ENCODE measurements at places on chromosomes 3 and 15.

GRCh38 chr3:8490079-8490552 is 11.5 kb upstream of the LMCD1 start:
- DNase-seq: no peak

GRCh38 chr15:83108266-83109219 is 1.1 kb downstream of the TM6SF1 start:
- no peak for DNase-seq

GRCh38 chr3:143239031-143239430 is 119.5 kb downstream of the CHST2 start:
- DNase-seq: no peak

GRCh38 chr15:70235347-70235746 is 137.6 kb upstream of the TLE3 start:
- DNase-seq: no peak

DNA sequence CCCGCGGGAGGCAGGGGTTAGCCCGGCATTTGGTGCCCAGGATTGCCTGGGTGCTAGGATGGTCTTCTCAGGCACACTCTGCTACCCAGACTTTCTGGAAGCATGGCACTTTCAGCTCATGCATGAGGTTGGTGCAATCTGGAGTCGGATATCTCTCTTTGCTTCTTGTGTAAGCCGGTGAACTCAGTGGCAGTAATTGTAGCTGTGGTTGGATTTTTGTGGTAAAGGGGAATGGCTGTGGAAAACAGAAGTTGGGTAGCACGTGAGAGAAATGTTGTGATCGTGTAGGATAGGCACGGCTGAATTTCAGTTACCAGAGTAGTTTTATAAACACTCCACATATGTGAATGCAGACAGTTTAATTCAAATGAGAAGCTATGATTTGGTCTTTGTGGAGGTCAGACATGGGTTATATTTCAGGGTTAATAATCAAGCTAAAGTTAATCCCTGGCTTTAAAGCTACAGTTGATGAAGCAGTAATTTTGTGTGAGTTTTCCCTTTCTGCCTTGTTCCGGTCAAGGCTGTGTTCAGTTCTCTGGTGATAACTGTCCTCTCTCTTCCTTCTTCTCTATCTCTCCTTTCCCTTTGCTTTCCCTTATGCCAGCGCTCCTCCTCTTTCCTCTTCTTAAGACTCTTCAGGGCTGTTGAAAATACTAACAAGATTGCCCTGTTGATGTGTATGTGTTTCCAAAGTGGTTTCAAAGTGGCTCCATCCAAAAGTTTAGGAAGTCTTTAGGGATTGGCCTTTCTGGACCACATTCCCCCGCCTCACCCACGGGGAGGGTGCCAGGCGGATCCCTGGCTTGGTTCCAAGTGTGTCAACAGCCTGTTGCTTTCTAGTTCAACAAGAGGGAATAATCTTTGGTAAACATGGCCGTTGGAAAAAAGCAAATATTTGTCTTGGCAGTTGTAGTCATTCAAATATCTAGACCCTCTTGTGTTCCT is 404.6 kb upstream of the C2CD4B start:
- peak; percentile 80 for DNase-seq

GRCh38 chr3:173789530-173790162 is 392.1 kb downstream of the NLGN1 start:
- no peak for DNase-seq

DNA sequence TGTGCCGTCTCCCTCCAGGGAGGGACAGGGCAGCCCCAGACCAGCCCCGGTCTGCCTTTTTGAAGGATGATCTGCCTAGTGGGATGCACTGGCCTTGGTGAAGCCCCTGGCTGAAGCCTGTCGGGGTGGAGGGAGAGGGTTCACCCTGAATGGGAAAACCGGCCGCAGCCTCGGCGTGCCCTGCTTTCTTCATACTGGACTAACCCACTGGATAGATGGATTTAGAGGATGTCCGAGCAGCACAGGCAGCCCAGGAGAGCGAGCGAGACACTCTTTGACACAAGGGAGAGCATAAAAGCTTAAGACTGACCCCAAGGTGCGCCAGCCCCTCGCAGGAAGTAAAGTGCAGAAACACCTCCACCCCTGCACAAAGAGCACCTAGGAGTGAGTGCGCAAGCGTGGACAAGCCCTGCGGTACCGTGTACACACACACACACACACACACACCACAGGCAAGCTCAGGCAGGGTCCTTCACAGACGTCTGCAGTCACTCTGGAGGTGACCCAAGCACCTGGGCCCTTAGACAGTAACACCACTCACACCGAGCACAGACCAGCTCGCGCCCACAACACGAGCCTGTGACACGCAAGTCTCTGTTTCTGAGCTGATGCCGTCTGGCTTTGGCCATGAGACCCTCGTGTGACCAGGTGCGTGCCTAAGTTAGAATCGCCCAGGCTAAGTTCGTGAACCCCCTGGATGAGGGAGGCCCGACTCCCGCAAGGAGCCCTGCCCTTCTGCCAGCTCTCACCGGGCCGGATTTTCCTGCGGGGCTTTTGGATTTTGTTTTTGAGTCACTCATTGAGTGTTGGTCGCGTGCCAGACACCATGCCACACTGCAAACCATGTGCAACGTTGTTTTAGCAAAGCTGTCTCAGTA is 11.3 kb downstream of the SEMA4B start:
- no peak for DNase-seq

DNA sequence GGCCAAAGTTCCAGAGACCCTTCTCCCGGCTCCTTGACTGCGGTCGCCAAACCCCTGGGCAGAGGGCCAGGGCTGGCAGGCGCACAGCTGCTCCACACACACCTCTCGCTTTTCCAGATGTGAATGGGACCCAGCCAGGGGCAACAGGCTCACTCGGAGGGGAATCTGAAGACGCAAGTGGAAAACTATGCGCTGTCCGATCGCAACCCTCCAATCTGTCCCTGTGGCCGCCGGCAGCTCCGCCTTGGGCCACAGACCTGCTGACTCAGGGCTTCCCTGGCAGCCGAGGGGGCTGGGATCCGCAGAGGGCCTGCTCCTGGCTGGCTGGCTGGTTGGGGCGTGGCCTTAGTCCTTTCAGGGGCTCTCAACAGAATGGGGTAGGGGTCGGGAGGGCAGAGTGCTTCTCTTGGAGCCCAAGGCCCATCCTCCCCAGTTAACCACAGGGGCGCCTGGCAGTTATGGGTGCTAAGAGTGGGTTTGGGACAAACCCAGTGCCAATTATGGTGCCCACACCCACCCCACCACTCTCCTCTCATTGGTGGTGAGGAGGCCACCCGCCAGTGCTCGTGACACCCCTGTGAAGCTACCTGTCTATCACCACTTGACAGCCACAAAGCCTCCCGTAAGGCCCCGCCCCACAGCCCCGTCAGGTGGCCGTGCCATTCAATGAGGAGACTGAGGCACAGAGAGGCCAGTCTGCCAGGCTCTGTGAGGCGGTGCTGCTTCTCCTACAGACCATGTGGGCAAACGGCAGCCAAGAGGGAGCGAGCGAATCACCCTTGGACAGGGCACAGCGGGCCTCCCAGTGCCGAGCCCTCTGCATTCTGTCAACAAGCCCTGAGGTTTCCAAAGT is 53.8 kb downstream of the IQSEC1 start:
- no peak for DNase-seq

DNA sequence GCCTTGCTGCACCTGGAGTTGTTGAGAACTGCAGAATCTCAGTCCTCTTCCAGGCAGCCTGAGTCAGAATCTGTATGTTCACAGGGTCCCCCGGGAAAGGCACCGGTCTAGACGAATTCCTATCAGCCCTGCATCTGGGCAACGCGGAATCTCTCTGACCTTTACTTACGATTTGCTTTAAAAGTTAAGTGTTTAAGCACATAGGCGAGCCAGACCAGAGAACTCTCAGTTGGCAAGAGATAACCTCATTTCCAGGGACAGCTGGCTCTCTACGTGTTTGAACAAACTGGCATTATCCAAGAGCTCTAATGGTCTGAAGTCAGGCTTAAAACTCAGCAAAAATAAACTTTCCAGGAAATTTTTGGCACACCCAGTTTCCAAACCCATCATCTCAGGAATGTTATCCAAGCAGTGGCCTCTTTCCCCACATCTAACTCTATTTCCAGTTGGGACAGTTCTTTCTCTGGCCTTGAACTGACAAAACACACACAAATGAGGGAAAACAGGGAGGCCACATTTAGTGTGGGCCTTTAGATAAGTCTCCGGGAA is 53.4 kb downstream of the HES1 start:
- DNase-seq: peak; percentile 62

GRCh38 chr3:141243271-141243707 is 11.7 kb downstream of the PXYLP1 start:
- no peak for DNase-seq

GRCh38 chr15:76787273-76787672 is 117.9 kb downstream of the SCAPER start:
- no peak for DNase-seq

GRCh38 chr3:156388497-156389448 is 166.1 kb downstream of the SSR3 start:
- DNase-seq: no peak

DNA sequence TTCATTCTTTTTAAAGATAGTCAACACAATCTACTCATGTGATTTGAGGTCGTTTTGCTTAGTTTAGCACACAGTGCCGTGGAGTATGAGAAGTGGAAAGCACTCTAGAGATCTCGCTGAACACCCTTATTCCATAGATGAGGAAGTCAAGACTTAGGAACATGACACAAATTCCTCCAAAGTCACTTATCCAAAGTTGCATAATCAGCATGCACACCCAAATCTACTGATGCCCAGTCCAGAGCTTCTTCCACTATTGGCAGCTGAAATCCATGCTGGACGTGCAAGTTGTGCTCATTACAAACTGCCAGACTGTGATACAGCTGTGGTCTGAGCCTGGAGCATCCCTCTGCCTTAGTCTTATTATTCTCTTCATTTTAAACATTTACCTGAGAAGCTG is 83.5 kb upstream of the ZNF280D start:
- no peak for DNase-seq

GRCh38 chr3:127444761-127445160 is 145.8 kb downstream of the TPRA1 start:
- DNase-seq: no peak

DNA sequence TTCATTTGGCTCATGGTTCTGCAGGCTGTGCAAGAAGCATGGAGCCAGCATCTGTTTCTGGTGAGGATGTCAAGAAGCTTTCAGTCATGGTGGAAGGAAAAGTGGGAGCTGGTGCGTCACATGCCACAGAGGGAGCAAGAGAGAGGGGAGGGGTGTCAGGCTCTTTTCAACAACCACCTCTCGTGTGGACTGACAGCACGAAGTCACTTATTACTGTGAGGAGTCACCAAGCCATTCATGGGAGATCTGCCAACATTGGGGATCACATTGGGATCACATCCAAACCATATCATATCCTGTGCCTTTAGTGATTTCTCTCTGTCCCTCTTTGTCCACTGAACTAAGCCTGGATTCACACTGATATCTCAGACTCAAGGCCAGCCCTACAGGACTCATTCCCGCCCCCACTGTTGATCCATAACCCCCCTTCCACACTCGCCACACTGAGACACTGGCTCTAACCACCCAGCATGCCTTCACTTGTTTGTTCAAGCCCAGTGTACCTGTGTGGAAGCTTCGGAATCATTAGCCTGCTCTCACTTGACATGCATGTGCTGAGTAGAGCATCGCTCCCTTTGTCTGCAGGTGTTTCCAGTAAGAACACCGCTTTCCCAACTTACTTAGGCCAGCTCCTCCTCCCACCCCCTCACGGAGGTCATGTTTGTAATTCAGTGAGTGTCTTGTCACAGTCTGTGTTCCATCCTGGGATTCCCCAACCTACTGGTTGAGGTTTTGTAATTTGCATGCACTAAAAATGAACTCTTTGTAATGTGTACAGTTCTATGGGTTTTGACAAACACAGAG is 132.2 kb downstream of the KLF13 start:
- no peak for DNase-seq

- no peak for DNase-seq
Observed at GRCh38 chr3:48564022-48564421, 441 bp upstream of the UCN2 start.

- DNase-seq: no peak
Observed at GRCh38 chr3:144852999-144853398, 881.4 kb downstream of the DIPK2A start.

GRCh38 chr3:130948929-130949328 is 55.0 kb downstream of the ATP2C1 start:
- no peak for DNase-seq

- no peak for DNase-seq
Observed at GRCh38 chr3:67647390-67647878, 7.0 kb downstream of the SUCLG2 start.

DNA sequence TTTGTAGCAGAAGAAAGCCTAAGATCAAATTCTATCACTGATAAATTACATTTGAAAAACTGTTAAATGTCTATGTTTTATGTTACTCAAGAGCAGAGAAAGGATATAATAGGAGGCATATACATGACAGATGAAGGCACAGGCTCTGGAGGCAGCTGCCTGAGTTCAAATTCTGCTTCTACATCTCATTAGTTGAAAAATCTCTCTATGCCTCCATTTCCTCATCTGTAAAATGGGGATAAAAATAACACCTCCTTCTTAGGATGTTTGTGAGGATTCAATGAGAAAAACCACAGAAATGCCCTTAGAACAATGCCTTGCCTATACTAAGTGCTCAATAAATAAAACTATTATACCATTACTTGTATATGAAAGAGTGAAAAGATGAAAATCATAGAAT is 21.0 kb downstream of the TP53BP1 start:
- DNase-seq: no peak

DNA sequence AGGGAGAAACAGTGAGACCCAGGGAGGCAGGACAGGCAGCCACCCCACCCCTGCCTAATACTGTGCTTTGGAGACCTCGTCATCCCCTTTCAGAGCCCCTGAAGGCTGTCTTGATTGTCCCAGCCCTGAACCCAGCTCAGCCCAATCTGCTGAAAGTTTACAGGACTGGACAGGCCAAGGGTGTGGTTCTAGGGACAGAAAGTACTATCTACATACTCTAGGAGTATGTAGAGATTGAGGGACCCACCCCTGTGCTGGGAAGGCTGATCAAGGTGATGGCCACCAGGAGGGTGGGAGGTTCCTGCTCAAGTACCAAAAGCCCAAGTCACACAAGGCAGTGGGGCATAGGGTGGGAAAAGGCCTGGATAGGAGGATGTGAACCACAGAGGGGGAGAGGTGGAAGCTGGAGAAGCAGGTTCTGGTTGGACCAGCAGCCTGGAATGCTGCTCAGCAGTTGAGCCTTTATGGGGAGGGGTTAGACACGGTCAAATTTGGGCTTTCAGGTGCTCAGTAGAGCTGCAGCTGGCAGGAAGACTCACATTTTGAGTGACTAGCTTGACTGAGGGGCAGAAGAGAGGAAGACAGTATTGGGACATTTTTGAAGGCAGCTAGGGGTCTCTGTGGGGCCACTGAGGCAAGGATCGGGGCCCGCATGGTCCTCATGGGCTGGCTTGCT is 6.7 kb downstream of the NBEAL2 start:
- no peak for DNase-seq

GRCh38 chr3:101823525-101823924 is 25.8 kb upstream of the NFKBIZ start:
- no peak for DNase-seq
